ENCODE measurements at places on chromosomes 2 and 18.

GRCh38 chr2:117958186-117958585 lies 55.7 kb downstream of the CCDC93 start:
- no peak for DNase-seq

GRCh38 chr2:1641523-1641922 lies 102.8 kb downstream of the PXDN start:
- DNase-seq: no peak

GRCh38 chr2:22887845-22888244 lies 497.1 kb upstream of the KLHL29 start:
- DNase-seq: no peak

DNA sequence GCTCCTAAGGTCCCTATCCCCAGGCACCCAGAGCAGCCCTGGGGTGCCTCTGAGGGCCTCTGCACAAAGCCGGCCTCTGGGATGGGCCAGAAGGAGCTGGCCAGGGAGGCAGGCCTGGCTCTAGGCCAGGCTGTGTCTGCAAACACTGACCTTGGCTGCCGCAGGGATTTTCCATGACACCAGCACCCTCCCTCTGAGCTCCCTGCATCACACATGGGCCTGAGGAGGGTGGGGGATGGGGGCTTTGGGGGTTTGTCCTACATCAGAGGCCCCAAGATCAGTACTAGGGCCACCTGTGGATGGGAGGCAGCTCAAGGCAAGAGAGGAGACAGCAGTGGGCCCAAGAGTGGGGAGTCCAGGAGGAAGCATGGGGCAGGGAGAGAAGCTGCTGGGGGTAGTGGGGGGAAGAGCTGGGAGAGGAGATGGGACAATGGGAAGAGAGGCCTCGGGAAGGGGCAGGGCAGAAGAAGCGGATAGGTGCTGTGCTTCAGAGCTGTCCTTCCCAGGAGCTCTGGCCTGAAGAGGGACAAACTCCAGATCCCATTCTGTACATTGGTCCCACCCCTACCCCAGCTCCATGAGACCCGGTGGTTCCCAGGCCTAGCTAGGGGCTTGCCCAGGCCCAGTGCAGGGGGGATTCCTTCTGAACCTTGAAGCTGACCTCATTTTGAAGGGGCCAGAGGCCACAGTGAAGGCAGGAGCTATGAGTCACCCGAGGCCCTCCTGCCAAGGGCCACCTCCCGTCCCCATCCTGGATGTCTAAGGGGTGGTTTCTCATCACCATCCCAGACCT lies 28.0 kb downstream of the KCNK3 start:
- peak; percentile 57 for DNase-seq

DNA sequence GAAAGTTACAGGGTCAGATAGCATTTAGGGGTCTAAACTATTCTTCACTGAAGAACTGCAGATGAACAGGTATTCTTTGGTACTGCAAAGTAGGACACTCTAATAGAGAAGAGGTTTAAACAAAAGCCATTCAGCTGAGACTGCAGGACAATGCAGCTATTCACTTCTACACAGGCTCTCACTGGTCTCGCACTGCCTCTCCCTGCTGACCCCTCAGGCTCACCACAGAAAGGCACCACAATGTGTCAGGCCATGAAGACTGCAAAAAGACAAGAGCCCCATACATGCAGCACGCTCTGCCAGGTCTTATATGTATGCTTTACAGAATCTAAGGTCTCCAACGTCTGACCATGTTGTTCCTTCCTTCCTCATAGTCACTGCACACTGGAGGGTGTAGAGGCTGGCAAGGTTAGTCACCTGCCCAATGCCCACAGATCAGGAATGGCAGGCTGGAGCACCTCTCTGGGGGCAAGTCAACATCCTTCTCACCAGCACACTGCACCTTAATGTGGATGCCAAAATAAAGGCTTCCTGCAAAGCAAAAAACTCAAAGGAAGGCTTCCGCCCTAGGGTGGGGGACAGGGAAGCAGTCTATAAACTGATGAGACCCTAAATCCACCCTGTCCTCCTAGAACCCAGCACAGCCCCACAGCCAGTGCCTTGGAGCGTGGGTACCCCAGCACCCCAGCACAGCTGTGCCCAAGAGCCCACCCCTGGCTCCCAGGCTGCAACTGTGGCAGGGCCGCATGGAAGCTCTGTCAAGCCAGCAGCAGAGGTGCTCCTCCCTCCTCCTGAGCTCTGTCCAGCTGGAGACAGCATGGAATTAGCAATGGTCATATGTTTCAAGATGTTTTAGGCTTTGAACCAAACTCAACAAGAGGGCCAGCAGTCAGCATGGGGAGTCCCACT lies 10.7 kb upstream of the RNU4ATAC start:
- DNase-seq: no peak

DNA sequence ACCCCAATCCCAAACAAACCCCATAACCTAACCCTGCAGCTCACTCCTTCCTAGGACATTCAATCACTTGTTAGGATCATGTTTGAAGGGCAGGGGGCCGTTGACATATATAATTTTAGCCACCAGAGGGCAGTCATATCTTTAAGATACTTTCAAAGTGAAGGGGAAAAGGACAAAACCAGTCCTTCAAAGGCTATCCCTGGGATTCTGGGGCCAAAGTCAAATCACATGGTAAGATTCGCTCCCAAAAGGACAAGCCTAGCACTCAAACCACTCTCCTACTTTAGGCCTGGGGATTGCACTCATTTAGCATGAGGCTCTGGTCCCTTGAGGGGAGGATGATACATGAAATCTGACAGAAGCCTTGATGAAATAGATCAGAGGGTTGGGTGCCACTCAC lies 44.6 kb downstream of the HAUS1 start:
- peak; percentile 41 for DNase-seq

DNA sequence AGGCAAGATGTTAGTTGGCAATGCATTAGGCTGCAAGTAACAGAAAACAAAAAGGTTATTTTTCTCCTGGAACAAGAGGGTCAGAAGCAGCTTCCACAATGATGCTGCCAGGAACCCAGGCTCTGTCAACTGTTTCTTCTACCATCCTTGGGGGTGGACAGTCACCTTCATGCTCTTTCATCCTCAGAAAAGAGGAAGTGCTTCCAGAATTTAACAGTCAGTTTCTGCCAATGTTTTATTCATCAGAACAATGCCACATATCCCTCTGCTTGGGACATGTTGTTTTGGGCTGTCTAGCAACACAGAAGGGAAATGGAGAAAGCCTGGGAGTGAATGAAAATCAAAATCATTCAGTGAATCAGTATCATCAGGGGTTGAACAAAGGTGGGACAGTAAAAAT lies 7.1 kb downstream of the TMEM182 start:
- DNase-seq: no peak

- no peak for DNase-seq
These were observed 7.3 kb upstream of the EN1 start for GRCh38 chr2:118854507-118855345.

- no peak for DNase-seq
These were observed 68.5 kb downstream of the ABI2 start for GRCh38 chr2:203396667-203397066.

DNA sequence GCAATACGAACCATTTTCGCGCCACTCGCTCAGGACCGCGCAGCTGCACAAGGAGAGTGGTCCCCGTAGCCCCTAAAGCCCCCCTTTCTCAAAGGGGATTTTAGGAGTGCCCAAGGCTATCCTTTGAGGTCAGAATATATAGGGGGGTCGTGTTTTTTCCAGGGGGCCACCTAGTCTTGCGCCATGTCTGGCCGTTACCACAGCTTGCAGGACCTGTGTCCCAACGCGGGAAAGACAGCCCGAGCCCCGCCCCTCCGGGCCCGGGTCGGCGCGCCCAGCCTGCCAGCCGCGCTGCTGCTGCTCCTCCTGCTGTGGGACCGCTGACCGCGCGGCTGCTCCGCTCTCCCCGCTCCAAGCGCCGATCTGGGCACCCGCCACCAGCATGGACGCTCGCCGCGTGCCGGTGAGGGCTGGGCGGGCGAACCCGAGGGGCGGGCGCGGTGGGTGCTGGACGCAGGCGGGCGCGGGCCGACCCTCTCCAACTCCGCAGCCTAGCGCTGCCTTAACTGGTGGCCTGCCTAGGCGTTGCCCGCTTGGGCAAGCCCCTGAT lies at the start of gene CDCA7:
TSS of gene CDCA7 (plus strand) at position 291 of the 550 bp plus-strand sequence. CDS start at position 383, 92 bp downstream.
- DNase-seq: peak; percentile 82

Measured in HTR-8/SVneo (cell line).